ENCODE measurements at places on chromosomes 6 and 20.

GRCh38 chr6:141463237-141463977, 669.3 kb upstream of the GJE1 start:
- no peak for DNase-seq

DNA sequence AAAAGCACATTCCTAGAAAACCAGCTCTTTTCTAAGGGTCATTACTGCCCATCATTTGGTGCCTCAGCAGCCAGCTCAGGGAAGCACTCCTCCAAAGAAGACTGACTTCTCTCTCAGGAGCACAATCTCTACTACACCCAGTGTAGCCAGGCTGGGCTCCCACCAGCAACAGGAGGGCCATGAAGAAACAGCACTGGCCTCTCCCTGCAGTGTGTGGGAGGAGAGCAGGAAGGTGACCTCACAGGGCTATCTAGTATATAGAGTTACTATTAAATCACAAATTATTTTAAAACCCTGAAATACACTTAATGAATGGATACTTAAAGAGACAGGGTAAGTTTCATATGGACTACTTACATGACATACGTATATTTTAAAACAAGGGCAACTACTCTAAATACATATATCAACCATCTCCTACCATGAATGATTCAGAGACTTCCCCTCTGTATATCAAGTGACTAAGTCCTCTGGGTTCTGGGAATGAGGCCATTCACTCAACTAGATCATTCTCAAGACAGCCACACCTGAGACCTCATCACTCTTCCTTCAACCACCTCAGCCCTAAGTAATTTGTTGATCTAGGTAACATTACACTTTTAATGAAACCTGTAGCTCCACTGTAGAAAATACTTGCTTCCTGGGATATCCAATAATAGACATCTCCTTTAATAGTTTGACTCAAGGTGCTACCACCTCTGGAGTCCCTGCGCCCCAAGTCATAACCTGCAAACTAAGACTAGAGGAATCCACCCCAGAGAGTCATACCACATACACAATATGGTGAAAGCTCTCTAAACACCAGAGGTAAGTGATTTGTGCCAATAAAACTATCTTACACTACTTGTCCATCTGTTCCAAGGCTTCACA, 25.2 kb downstream of the TBX18 start:
- no peak for DNase-seq

DNA sequence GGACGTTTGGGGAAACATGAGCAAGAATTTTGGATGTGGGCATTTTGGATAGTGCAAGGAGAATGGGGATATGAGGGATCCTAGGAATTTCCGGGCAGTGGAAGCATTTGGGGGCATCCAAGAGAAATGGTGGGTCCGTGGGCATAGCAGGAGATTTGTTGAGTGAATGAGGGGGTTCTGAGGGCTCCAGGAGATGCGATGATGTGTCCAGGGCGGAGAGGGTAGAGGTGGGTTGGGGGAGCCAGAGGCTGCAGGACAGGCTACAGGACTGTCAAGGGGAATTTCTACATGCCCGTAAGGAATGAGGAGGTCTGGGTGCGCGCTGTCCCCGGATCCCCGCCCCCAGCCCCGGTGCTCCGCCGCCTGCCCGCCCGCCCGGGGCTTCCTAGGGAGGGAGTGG, 364 bp downstream of the FRS3 start:
- DNase-seq = no peak

- no peak for DNase-seq
Measured at GRCh38 chr6:43020847-43021246, 576 bp upstream of the RRP36 start.

Measured in stimulated activated CD8-positive, alpha-beta memory T cell treated with anti-CD3 and anti-CD28 coated beads, Interleukin-4, amount 100 ng/mL, for 4 hours (primary cell).